GM12878 (cell line): ENCODE measurements at places on chromosomes 12 and 14. TPM values are rescaled to one million over a fixed set of nuclear protein-coding genes. Genes with fewer than 3 reads are reported as not detected.

DNA sequence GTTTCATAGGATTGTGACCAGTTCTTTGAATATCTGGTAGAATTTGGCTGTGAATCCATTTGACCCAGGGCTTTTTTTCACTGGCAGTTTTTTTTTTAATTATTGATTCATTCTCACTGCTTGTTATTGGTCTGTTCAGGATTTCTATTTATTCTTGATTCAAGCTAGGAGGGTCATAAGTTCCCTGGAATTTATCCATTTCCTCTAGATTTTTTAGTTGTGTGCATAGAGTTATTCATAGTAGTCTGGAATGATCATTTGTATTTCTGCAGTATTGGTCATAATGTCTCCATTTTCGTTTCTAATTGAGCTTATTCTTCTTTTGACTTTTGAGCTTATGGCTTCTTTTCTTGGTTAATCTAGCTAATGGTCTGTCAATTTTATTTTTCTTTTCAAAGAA lies 291.6 kb downstream of the AKAP6 start:
- no peak for DNase-seq

- DNase-seq, result no peak
Observed at GRCh38 chr12:102879-103168, 36.3 kb downstream of the IQSEC3 start.

DNA sequence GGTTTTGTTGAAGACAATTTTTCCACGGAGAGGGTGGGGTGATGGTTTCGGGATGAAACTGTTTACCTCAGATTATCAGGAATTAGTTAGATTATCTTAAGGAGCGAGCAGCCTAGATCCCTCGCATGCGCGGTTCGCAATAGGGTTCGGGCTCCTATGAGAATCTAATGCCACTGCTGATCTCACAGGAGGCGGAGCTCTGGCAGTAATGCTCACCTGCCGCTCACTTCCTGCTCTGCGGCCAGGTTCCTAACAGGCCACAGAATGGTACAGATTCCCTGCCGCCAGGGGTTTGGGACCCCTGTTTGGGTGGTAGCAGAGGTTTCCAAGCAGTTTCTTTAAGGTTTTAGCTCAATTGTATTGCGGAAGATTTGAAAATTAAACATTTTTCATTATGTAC lies 439.8 kb upstream of the OR4E1 start:
- no peak for DNase-seq

GRCh38 chr14:96267336-96267735 lies 11.3 kb downstream of the BDKRB1 start:
- DNase-seq, result no peak

Gene KERA
- not detected in 2 replicates for total RNA-seq
